ENCODE measurements at places on chromosomes 16 and 17.

DNA sequence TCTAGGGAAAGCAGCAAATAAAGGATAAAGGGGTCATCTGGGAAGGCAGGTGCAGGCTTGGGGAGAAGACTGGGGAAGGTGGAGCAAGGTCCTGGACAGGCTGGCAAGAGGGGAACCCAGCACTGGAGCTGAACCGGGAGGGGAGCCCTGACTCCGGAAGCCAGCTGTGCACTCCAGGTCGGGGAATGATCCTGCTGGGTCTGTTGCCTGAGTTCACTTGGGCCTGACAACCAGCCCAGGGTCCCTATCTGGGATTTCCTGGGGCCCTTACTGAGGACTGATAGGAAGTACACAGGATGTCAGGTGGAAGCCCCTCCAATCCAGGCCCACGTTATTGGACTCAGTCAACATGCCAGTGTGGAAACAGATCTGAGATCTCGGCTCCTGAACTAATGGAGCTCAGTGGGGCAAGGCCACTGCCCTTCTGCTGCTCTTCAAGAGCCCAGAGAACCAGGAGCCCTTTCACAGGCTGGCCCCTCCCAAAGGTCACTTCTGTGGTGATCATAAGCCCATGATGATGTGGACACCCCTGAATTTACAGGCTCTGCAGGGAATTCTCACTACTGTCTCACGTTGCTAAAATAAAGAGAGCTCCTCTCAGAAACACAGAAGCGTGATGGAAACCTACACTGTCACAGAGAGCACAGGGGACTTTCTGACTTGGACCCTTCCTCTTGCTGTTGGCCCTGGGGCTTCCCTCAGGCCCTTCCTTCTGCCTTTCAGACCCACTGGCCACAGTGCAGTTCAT lies 19.9 kb upstream of the PITPNM3 start:
- DNase-seq: no peak

- no peak for DNase-seq
Observed at GRCh38 chr17:31967648-31968047, 30.8 kb downstream of the SUZ12 start.

DNA sequence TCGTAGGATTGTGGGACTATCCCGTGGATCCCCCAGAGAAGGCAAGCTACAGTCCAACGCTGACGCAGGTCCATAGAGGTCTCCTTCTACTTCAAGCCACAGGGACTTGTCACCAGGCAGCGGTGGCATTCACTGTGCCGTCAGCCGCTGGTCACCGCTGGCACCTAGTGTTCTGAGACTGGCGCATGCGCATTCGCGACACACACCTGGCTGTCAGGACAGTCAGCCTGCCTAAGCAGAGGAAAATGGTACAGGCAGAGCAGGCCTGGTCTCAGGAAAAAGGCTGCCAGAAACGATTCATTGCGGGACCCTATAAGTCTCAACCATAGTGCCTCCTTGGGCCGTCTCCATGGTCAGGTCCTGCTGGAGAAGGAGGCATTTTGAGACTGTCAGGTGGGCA lies 138.0 kb upstream of the WSB1 start:
- DNase-seq: no peak

DNA sequence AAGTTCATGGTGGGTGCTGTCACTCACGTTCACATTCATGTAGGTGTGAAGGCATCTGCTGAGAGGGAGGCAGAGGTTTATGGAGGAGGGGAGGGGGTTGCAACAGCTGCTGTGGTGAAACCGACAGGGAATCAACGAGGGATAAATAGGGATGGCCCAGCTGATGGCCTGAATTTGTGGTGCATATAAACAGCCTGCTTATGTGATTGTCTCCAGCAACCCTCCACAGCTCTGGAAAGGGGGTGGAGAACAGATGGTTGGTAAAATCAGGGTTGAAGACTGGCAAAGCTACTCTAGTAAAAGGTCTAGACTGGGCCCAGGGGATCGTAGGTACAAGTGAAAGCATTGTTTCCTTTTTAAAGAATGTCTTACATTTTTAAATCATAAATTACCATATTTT lies 53.7 kb downstream of the IQCK start:
- no peak for DNase-seq

GRCh38 chr16:56013962-56014552 lies 138.9 kb upstream of the CES5A start:
- peak; percentile 11 for DNase-seq

DNA sequence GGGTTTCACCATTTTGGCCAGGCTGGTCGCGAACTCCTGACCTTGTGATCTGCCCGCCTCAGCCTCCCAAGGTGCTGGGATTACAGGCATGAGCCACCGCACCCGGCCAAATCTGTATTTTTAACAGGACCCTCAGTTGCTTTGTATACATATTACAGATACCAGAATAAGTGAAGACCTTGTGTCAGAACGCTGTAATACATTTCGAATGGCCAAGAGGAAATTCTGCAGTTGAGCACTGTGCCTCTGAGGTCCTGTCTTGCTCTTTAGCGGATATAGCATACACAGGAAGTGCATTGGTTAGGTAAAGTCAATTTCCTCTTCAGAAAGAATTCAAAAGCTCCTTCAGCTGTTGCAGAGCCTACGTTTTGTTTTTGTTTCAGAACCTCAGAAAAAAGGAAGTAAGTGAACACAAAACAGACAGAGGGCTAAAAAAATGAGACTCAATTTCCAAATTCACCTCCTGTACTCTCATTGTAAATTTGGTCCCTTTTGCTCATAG lies 15.7 kb downstream of the CRLF3 start:
- no peak for DNase-seq

DNA sequence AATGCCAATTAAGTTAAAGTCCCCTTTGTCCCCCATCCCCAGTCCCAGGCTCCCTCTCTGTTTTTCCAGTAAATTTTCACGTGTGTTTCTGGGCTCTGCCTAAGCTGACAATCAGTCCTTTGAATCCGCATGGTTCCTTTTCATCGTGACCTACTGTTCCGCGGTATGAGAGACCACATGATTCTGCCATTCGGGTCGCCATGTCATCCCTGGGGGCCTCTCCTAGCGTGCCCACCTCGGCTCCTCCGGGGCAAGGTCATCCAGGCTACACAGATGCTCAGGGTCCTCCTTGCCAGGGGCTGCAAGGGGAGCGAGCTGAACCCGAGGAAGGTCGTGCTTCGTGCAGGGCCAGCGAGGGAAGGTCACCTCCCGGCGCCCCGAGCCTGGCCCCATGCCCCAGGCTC lies 157.6 kb downstream of the RAB11FIP4 start:
- DNase-seq: no peak

DNA sequence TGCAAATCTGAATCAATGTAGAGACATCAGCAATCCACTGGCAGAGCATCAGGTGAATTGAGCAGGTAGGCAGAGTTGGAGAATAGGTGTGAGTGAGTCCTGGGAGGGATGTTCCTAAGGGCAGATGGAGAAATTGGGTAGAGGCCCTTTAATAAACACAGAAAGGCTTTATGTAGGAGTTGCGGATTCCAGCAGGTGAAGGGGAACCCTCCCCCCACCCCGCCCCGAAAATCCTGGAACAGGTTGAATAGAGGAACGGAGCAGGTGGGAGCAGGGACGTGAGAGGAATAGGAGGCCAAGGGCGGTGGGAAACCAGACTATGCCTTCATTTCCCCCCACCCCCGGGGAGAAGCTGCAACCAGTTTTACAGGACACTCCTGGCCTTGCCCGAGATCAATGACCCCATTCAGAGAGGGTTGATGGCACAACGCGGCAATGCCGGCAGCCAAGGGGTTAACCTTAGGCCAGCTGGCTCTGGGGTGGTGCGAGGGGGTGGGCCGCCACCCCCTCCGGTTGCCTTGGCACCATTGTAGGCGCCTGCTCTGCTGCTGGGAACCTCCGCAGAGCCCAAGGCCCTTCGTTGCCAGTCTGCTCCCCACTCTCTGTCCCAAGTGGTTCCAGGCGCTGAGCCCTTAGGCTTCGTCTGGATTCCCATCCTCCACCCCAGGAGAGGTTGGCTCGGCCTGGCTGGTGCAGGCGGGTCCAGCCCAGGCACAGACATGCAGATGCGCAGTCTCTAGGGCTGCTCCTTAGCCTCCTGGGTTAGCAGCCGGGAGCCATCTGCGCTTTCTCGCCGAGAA lies 814 bp upstream of the RUNDC3A start:
- no peak for DNase-seq

DNA sequence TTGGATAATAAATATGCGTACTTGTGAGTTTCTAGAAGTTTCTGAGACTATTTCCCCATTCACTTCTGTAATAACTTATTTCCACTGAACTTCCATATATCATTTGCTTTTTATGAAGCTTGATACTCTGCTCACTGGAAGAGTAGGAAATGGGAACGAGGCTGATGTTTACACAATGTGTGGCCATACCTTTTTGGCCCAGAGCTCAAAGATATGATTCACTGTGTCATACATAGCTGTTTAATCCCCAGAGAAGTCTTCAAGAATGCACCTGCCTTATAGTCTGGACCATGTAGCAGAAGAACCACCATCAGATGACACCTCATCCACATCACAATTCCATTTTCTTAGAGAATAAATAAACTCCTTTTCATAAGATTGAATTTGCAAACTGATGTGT lies 40.3 kb upstream of the TEKT3 start:
- DNase-seq: no peak

- DNase-seq: no peak
Observed at GRCh38 chr16:81436386-81436785, 8.2 kb upstream of the CMIP start.

- no peak for DNase-seq
Observed at GRCh38 chr16:69311533-69312387, 610 bp downstream of the VPS4A start.

GRCh38 chr16:65667011-65667578 lies 545.2 kb upstream of the CDH11 start:
- no peak for DNase-seq

GRCh38 chr16:49617710-49618330 lies 238.1 kb downstream of the ZNF423 start:
- DNase-seq: no peak

DNA sequence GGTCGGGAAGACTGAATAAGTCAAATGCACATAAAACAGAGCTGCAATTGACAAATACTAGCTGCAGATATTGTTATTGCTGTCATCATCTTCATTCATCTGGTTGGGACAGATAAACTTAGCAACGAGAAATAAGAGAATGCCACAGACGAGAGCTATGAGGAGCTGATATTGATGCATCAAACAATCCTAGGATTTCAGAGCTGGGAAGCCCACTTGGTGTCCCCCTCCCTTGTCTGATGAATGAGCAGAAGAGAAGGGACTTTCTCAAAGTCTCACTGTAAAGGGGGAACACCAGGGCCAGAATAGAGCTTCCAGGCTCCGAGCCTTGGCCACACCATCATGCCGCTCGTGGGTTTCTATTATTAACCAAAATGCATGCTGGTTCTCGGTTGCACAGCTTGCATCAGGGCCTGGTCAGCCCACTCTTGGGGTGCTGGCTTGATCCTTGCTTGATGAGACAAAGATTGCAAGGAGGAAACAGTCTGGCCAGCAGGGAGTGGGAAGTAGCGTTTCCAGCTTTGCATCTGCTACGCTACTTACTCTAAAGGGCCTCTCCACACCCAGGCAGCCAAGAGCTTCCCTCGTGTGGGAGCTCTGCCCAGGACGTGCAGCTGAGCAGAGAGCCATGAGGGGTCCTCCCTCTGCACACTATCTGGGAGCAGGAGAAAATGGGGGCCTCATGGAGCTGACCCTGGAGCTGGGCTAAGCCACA lies 28.4 kb upstream of the EMP2 start:
- no peak for DNase-seq

- DNase-seq: no peak
Observed at GRCh38 chr16:3748307-3748706, 31.0 kb upstream of the TRAP1 start.

- no peak for DNase-seq
Observed at GRCh38 chr17:41211845-41212466, 14.5 kb upstream of the KRTAP9-2 start.

GRCh38 chr17:10398352-10398751 lies 23.4 kb downstream of the MYH8 start:
- DNase-seq: no peak

DNA sequence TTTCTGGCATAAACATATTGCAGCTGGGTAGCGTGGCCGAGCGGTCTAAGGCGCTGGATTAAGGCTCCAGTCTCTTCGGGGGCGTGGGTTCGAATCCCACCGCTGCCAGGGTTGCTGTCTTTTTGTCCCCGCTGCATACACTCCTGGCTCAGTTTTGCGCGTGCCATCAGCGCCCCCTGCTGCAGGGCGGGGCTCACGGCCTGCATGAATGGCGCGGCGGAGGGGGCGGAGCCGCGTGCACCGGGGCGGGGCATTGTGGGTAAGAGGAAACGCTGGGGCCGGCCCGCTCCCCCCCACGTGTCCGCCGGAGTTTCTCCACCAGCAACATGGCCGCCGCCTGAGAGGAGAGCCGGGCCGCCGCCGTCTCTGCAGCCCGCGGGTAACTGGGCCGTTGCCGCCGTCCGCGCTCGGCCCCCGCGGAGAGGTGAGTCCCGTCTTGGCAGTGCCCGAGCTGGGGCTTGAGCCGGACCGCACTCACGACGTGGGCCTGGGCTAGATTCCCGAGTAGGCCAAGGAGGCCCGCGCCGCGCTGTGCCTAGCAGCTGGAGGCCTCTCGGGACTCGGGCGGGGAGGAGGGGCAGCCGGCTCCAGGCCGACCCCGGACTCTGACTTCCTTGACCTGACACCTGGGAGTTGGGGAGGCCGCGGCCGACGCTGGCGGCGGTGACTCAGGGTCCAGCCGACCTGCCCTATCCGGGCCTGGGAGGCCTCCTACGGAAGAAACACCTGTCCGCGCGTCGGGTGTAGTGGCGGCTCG lies at the start of gene POLR3E:
TSS of gene POLR3E (plus strand) at position 296 of the 757 bp plus-strand sequence. CDS start 5,560 bp downstream, outside the sequence.
- peak; percentile 100 for DNase-seq

GRCh38 chr17:77801545-77802332 lies 156.8 kb upstream of the TNRC6C start:
- no peak for DNase-seq

DNA sequence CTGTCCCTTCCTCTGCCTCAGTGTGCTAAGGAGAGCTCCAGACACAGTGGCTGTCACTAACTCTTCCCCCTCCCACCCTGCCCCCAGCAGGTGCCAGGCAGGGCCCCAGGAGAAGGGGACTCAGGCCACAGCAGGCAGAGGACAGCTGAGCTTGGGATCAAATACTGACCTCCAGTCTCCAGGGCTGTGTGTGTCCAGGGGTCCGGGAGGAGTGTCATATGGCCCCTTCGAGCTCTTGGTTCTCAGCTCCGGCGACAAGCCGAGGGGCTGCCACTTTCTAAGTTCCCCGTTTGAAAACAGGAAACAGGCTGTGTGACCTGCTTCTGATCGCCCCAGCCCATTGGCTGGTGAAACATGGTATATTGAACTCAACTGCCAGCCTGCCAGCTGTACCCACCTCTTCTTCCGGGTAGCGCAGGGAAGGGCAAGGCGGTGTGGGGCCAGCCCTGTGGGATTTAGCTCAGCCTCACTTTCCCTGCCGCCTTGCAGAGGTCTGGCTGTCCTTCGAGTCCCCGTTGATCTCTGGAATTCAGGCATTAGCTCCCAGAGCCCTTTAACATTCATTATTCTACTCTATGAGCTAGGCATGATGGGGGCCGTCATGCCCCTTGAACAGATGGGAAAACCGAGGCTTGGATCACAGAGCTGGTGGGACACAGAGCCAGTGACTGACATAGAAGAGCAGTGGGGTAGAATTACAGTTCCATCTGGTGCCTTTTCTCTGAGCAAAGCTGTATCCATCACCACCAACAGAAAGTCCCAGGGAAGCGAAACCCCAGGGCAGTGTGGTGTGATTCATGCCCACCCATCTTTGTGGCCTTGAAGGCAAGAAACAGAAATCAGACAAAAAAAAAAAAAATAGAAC lies at the start of gene SNX20:
TSS of gene SNX20 (minus strand) at position 292 of the 865 bp plus-strand sequence. CDS start 3,786 bp downstream, outside the sequence.
- DNase-seq: no peak

GRCh38 chr16:67257486-67258160 lies 8.8 kb downstream of the SLC9A5 start:
- DNase-seq: no peak
